ENCODE measurements at places on chromosomes 1 and 21. TPM values are rescaled to one million over a fixed set of nuclear protein-coding genes. Genes with fewer than 3 reads are reported as not detected.
A peak's percentile ranks its signal among the peaks of the same experiment; 100 is the strongest.

- peaks cover 52% of the 10 kb centered on the region for H3K36me3 ChIP-seq
- H3K27ac ChIP-seq: no peak overlapping the region
- DNase-seq: no peak
These were observed 12.1 kb downstream of the C21orf58 start for GRCh38 chr21:46311568-46311967.

DNA sequence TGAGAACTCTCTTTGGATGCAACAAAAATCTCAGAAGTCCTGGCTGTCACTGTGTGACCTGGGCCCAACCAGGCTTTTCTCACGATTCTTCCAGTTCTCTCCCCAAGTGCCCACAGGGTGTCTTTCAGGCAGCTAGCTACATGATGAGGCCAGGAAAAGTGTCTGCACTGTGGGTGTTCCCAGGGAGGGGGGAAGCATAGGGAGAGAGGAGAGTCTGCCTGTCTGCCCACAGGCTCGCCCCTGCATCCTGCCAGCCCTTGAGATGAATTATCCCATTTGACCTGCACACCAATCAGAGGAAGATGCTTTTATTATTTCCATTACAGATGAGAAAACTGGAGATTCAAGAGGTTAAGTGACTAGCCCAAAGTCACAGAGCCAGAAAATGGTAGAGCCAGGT is 27.8 kb downstream of the FOXO6 start:
- peaks cover 35% of the 10 kb centered on the region for H3K27me3 ChIP-seq
- H3K4me1 ChIP-seq: no peaks in the 10 kb centered on the region
- no peak for DNase-seq
- no peaks in the 10 kb centered on the region for H3K36me3 ChIP-seq
- no peak overlapping the region for H3K27ac ChIP-seq

GRCh38 chr1:7726623-7727022 is 44.5 kb upstream of the VAMP3 start:
- H3K4me1 ChIP-seq: no peaks in the 10 kb centered on the region
- peaks cover 2% of the 10 kb centered on the region for H3K27me3 ChIP-seq
- no peak overlapping the region for H3K4me3 ChIP-seq
- DNase-seq: no peak
- H3K36me3 ChIP-seq: no peaks in the 10 kb centered on the region
- no peak overlapping the region for H3K27ac ChIP-seq

DNA sequence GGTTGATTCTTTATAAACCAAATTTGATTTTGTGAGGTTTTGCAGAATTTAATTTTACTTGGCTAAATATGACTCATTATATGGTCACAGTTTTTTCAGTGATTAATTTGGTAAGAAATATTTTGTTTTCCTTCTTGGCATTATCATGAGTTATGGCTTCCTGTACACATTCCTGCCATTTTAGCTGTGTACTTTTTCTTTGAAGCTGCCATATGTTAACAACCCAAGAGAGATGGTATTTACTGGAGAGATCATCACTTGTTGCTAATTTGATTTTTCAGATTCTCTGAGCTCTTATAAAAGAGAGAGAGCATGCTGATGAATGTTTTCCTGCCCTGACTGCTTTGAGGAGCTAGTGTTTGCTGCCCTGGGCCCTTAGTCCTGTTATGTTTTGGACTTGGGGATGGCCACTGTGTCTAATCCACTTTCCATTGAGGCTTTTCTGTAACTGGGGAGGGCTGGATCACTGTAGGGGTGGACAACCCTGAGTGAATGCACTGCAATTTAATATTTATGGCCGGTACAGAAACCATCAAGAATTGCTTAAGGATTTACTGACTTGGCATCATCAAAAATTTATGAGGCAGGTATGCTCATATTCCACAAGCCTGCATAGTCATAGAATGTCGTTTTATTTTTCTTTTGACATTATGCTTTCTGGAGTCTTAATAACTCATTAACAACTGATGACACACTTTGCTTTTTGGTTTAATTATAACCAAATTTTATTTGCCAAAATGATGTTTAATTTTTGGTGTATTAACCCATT is 200.9 kb downstream of the DISC1 start:
- H3K4me3 ChIP-seq: no peak overlapping the region
- no peaks in the 10 kb centered on the region for H3K36me3 ChIP-seq
- no peaks in the 10 kb centered on the region for H3K4me1 ChIP-seq

DNA sequence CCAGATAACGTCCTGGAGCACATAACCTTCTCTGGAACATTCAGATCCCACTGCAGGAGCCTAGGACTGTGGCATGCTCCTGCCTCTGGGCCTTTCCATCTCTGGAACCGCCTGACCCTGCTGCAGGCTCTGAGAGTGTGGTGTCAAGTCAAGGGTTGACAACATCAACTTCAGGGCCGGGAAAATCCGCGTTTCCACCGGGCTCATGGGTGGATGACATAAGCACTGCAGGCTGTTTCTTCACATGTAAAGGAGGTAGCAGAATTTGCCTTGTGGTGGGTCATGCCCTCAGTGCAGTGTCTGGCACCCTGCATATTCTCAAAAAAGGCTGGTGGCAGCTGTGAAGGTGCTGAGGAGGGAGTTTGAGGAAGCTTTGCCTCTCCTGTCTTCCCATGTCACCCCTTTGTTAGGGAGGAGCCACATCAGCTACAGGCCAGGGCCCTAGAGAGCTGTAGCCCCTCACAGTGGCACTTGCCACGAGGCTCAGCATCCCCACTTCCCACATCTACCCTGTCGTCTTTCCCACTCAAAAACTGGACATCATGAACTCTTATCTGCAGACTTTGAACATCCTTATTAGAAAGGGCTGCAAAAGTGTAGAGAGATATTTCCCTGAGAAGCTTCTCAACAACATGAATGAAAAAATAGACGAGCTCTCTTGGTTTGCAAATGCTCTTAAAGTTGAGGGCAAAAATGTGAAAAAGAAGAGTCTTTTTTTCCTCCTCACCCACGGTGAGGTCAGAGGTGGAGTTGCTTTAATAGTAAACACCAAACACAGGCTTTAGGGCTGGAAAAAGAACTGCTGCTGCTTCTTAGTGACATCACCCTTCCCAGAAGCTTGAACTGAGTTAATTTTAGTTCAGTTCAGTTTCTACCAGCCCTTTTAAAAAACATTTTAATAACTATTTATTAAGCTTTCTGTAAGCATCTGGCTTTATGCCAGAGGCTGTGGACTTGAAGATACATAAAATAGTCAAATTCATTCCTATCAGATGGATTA is 121.3 kb downstream of the HUNK start:
- H3K4me3 ChIP-seq: no peak overlapping the region
- H3K36me3 ChIP-seq: no peaks in the 10 kb centered on the region
- no peak for DNase-seq
- H3K4me1 ChIP-seq: no peaks in the 10 kb centered on the region
- no peaks in the 10 kb centered on the region for H3K27me3 ChIP-seq
- no peak overlapping the region for H3K27ac ChIP-seq

GRCh38 chr1:235639226-235640205 is 10.1 kb downstream of the GNG4 start:
- no peaks in the 10 kb centered on the region for H3K27me3 ChIP-seq
- H3K4me3 ChIP-seq: peak overlapping the region; percentile 10
- peak overlapping the region; percentile 58 for H3K27ac ChIP-seq
- H3K4me1 ChIP-seq: peaks cover 48% of the 10 kb centered on the region
- H3K36me3 ChIP-seq: peaks cover 44% of the 10 kb centered on the region
- DNase-seq: no peak

GRCh38 chr1:12201352-12202189 is 28.3 kb upstream of the VPS13D start:
- no peaks in the 10 kb centered on the region for H3K27me3 ChIP-seq
- no peak for DNase-seq
- H3K4me1 ChIP-seq: peaks cover 39% of the 10 kb centered on the region
- H3K27ac ChIP-seq: peak overlapping the region; percentile 62

DNA sequence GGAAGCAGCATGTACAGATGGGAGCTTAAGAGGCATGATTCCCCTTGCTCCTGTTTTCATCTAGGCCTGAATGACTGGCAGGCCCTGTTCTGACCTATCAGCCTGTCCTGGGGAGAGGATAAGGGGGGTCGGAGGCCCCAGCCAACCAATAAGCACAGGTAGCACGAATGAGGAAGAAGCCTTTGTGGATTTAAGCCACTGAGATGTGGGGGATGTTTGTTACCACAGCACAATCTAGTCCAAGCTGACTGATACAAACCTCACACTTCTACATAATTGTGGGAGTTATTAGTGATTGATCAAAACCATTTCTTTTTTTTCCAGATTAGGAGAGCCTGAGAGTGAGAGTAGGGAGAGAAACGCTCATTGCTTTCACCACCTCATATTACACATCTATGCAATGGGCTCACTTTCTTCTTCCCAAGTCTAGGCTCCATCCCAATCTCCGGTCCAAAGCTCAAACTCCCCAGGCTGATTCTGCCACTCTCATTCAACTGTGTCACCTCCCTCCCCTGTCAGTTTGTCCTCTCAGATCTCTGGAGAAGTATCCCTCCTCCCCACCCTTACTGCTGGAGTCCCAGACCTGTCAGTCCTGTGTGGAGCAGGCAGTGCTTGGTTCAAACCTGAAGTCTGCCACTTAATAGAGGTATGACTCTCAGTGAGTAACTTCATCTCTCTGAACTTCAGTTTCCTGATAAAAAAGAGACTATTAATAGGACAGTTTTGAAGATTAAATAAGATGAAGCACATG is 220.5 kb downstream of the PTPRU start:
- no peaks in the 10 kb centered on the region for H3K27me3 ChIP-seq
- no peaks in the 10 kb centered on the region for H3K36me3 ChIP-seq
- no peak for DNase-seq
- no peak overlapping the region for H3K4me3 ChIP-seq

DNA sequence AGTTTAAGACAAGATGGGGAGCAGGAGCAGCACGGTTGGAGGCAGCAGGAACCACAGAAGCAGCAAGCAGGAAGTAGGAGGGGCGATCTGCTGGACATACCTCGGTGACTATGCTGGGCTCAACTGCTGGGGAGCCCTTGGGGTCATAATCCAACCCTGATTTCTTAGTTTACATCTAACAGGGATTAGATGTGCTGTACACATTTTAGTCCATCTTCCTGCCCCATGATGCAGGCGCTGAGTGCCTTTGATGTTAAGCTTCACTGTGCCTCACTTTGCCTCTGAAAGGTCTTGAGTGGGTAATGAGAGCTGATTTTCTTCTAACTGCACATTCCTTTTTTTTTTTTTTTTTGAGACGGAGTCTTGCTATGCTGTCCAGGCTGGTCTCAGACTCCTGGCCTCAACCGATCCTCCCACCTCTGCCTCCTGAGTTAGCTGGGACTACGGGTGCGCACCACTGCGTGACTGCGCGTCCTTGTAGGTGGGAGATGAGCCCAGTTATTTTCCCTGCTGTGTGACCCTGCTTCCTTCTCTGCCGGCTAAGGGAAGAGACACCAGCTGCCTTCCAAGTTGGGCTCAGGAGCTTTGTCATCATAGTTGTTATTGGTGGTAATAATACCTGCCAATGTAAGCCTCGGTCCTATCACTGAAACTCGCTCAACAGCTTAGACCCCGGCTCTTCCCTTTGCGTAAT is 1.1 kb upstream of the RCAN3 start:
- no peaks in the 10 kb centered on the region for H3K36me3 ChIP-seq
- peak overlapping the region; percentile 99 for H3K27ac ChIP-seq
- H3K4me1 ChIP-seq: peaks cover 60% of the 10 kb centered on the region
- no peaks in the 10 kb centered on the region for H3K27me3 ChIP-seq
- DNase-seq: peak; percentile 49

DNA sequence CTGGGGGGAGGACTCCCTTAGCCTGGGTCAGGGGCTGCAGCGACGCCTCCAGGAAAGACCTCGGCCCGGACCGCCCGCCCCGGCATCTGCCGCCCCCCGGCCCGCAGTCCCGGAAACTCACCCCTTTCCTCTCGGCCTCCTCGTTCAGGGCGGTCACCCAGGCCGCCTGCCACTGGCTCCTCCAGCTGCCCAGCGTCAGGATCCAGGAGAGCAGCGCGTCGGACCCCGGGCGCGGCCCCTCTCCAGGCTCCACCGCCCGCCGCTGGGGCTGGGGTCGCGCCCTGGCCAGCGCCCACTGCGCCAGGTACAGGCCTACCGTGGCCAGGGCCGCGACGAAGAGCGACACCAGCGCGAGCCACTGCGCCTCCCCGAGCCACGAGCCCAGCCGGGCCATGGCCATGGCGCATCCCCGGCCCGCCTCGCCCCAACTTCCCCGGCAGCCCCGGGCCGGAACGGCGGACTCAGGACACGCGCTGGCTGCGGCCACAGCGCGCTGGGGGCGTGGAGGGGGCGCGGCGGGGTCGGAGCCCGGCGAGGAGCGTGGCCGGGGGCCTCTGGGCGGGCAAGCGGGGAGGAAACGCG is 478 bp downstream of the C2CD2 start:
- no peak for DNase-seq
- H3K27me3 ChIP-seq: peaks cover 18% of the 10 kb centered on the region
- H3K4me1 ChIP-seq: peaks cover 11% of the 10 kb centered on the region
- no peak overlapping the region for H3K27ac ChIP-seq

- H3K36me3 ChIP-seq: peaks cover 6% of the 10 kb centered on the region
- H3K4me1 ChIP-seq: no peaks in the 10 kb centered on the region
- DNase-seq: no peak
- no peak overlapping the region for H3K4me3 ChIP-seq
- no peaks in the 10 kb centered on the region for H3K27me3 ChIP-seq
These were observed 27.8 kb upstream of the LRRC3 start for GRCh38 chr21:44427241-44428120.

- H3K4me1 ChIP-seq: no peaks in the 10 kb centered on the region
- no peaks in the 10 kb centered on the region for H3K36me3 ChIP-seq
- no peak overlapping the region for H3K27ac ChIP-seq
- H3K27me3 ChIP-seq: no peaks in the 10 kb centered on the region
- DNase-seq: no peak
These were observed 156.5 kb downstream of the KCNJ6 start for GRCh38 chr21:37759777-37760176.

GRCh38 chr1:145796753-145797152 is 27.1 kb downstream of the RNF115 start:
- DNase-seq: no peak
- no peaks in the 10 kb centered on the region for H3K27me3 ChIP-seq
- no peak overlapping the region for H3K27ac ChIP-seq

DNA sequence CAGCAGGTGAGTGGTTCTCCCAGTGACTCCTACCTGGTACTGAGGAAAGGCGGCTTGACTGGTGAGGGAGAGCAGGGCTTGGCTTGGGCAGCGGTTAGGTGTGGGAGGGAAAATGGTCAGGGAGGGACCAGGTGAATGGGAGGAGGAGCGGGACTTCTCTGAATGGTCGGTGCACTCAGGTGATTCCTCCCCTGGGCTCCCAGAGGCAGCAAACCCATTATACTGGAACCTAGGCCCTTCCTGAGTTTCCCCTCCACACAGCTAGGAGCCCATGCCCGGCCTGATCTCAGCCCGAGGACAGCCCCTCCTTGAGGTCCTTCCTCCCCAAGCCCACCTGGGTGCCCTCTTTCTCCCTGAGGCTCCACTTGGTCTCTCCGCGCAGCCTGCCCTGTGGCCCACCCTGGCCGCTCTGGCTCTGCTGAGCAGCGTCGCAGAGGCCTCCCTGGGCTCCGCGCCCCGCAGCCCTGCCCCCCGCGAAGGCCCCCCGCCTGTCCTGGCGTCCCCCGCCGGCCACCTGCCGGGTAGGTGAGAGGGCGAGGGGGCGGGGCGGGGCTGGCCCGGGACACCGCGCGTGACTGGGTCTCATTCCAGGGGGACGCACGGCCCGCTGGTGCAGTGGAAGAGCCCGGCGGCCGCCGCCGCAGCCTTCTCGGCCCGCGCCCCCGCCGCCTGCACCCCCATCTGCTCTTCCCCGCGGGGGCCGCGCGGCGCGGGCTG is 2.3 kb downstream of the ARTN start:
- no peak for DNase-seq
- H3K27me3 ChIP-seq: peaks cover 10% of the 10 kb centered on the region
- H3K4me3 ChIP-seq: no peak overlapping the region
- peaks cover 10% of the 10 kb centered on the region for H3K4me1 ChIP-seq
- H3K27ac ChIP-seq: no peak overlapping the region
- peaks cover 7% of the 10 kb centered on the region for H3K36me3 ChIP-seq

The ASCL5 gene
- not detected for total RNA-seq

The NCSTN gene
- 72.4 TPM for total RNA-seq

The SLC30A2 gene
- total RNA-seq: not detected

The OR6K3 gene
- total RNA-seq: not detected

The FASLG gene
- 22.5 TPM for total RNA-seq

The OR2T10 gene
- total RNA-seq: not detected

The SRGAP2C gene
- total RNA-seq: 51.6 TPM

The LHX4 gene
- not detected for total RNA-seq

All from activated T-helper 2 cell treated with anti-CD3 and anti-CD28 coated beads, Interferon-gamma antibody, Interleukin-2, Interleukin-4, amounts not matched to agents 10 μg/mL and 5 μg/mL and 100 μg/mL, durations not matched to agents 14 hours and 24 hours and 36 hours (primary cell).